ENCODE measurements at places on chromosomes 3 and 15.

- no peak for DNase-seq
These were observed 78.4 kb downstream of the B3GNT5 start for GRCh38 chr3:183331498-183331897.

GRCh38 chr3:146125951-146126350 lies 35.0 kb downstream of the PLOD2 start:
- DNase-seq = no peak

DNA sequence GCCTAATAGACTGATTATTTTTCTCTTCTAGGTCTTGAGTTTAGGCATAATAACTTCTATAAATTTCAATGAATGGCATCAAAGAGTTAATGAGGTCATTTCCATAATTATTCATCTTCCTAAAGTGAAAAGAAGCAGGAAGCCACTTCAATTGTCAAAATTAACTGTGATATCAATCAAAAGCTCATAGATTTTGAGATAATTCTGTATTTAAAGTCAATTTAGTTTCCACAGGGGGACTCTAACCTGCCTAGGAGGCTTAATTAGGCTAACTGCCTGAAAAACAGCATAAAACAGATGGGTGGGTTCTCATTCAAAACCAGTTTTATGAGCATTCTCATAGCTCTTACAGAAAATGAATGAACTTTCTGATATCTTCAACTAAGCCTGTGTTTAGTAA lies 177.8 kb downstream of the OTOL1 start:
- no peak for DNase-seq

GRCh38 chr3:99970198-99970597 lies 144.1 kb downstream of the FILIP1L start:
- DNase-seq = no peak

DNA sequence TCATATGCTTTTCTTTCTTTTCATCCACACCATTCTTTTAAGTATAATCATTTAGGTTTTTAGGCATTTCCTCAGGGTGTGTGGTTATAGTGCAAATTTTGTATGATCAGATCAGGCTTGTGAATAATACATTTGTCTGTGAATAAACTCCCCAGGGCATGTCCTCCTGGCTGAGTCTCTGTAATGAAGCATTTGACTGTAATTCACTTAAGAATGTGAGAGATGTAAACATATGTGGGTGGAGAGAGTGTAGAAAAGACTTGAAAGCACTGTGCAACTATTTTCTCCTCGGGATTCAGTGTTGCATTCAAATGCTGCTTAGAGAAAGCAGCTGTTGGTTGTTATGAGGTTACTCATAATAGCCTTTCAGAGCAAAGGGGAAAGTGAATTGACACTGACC lies 996.5 kb downstream of the TUSC7 start:
- no peak for DNase-seq
